ENCODE measurements at places on chromosomes 3 and 15.

DNA sequence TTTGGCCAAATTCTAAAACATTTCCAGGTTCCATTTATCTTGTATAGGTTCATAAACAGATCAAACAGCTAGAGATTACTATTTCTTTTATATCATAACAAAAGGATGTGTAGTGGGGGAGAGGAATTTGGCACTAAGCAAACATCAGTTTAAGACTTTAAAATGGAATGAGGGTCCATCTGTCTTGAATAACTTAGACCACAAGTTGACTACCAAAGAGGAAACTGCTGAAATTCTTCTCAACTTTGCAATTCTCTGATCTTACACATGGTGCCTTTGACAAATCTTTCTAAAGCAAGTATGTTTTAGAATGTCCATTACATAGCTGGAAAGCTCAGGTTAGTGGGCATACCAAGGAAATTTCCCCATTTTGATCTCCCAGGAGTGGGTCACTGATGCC, 140.5 kb upstream of the ADAMTS9 start:
- no peak for DNase-seq

DNA sequence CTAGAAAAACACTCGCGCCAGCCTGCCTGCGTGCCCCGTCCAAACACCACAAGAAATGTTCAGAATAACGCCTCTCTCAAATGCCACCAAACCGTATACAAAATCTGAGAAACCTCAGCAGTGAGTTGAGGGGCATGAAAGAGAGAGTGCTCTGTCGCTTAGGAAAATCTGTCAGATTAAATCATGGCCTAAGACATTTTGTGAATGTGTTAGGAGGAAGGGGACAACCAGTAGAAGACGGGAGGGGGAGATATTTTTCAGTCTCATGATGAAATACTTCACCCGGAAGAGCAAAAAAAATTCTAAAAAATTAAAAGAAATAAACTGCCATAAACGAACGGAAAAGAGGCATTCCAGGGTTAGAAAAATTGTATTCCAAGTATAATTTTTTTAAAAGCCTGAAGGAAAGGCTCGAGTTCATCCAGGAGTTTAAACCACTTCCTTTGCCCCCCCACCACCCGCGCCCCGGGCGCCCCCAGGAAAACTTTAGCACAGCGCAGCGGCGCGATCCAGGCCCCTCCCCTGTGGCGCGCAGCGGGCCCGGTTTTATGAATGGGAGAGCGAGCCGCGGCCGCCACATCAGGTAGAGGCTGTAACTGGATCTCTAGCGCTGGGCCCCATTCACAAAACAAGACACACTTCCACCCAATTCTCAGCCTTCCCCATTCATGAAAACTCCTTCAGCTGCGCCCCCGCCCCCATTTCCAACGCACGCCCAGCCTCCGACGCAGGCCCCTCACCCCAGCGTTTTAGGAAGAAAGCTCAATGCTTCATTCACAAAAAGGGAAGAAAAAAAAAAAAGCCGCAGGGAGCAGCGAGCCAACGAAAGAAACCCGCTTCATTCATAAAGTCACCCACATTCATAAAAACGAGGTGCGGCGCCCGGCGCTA, 1.4 kb downstream of the ETV5 start:
- DNase-seq: no peak

GRCh38 chr15:40239693-40240618, 1.1 kb downstream of the PAK6 start:
- no peak for DNase-seq

GRCh38 chr3:186220911-186221645, 112.2 kb upstream of the ETV5 start:
- DNase-seq: no peak

GRCh38 chr15:80202016-80202315, 49.2 kb downstream of the FAH start:
- DNase-seq: no peak

DNA sequence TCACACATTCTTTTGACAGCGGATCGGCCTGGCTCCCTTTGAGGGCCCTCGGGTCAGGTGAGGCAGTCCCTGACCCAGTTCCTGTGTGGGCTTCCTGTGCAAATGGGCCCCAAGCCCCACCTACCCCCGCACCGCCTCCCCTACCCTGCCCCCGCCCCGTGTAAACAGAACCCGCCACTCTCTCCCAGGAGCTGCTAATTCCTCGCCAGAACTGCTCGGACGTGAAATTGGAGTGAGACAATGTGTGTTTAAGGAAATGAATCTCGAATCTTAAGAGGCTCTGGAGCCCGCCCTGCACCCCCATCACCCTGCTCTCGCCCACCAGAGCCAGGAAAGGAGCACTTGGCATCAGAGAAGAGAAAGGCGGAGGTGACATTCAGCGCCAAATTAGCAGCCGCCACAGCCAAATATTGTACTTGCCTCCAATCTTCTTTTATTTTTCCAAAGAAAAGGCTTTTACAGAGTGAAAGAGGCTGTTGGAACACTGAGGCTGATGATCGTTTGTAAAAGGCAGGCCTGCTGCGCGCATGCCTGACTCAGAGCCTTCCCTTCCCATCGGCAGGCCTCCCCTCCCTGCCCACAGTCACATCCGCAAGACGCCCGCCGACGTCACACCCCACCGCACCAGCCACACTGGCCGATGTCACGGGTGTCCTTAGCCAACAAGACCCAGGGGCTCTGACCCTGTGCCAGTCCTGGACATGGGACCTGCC, 53.1 kb downstream of the CACNA2D2 start:
- DNase-seq: no peak

DNA sequence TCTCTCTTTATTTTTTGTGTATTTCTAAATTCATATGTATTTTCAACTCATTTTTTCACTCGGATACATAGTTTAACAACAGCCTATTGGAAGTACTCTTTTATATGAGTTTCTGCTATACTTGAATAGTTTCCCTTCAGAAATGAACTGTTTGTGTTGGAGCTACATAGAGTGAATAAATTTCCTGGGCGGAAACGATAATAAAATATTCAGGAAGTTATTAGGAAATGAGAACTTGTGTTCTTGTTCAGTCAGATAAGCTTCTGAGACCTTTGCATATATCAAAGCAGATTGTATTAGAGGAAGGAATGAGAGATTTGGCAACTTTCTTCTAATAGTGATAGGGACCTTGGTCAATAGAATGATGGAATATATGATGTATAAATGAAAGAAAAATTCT, 27.3 kb downstream of the NEO1 start:
- no peak for DNase-seq

GRCh38 chr3:14130230-14130629, 5.4 kb downstream of the TMEM43 start:
- DNase-seq: no peak

DNA sequence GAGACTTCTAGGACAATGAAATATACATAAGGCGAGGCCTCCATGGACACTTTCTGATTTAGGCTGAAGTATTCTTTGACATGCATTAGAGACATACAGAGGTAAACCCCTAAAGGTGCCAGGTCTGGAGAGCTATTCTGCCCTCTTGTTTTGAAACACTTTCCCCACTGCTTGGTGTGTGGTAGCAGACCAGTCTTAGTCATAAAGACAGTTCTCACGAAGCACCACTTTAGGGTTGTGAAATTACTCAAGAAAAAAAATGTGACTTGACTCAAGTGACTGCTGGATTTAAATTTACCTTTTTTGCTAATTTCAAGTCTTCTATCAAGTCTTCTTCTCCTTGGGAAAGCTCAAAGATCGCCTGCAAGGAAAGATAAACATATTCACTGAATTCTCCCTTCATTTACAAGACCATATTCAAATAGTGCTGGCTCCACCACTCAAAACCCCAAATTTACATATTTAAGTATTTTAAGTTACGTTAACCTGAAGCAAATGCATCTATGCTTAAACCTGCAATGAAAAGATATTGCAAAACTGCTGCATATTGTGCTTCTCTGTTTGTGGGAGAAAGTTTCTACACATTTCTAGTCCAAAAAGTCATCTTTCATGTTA, 48.4 kb downstream of the ARHGEF3 start:
- peak; percentile 13 for DNase-seq

DNA sequence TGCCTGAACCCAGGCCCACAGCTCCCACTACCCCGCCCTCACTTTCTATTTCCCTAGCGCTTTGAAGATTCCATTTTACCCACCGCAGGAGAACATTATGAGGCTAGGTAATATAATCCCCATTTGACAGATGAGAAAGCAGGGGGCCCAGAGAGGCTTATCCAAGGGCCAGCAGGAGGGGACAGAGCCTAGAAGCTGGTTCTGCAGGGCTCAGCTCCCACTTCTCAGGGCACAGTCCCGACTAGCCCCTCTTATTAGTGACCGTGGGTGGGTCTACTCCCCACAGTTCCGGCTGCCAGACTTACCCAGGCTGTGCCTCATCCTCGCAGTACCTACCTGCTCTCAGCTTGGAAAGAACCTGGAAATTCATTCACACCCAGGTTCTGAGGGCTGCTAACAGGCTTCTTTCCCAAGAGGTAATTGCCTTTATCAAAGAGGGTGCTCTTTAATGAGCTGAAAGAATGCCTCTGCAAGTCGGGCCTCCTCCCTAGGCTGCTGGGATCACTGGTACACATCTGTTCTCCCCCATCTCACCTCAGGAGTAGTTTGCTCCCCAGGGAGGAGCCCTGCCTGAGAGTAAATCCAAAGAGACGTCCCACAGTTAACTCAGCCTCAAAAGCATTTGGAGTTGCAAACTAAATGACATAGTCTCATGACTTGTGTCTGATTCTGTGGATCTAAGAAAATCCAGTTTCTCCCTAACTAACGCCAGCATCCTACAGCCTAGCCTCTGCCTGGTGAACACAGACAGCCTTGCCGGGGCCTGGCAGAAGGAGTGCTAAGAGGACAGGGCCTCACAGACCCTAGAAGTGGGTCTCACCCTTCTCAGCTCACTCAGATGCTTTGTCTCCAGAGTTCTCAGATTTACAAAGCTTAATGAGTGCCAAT, 125.0 kb downstream of the CHSY1 start:
- no peak for DNase-seq

DNA sequence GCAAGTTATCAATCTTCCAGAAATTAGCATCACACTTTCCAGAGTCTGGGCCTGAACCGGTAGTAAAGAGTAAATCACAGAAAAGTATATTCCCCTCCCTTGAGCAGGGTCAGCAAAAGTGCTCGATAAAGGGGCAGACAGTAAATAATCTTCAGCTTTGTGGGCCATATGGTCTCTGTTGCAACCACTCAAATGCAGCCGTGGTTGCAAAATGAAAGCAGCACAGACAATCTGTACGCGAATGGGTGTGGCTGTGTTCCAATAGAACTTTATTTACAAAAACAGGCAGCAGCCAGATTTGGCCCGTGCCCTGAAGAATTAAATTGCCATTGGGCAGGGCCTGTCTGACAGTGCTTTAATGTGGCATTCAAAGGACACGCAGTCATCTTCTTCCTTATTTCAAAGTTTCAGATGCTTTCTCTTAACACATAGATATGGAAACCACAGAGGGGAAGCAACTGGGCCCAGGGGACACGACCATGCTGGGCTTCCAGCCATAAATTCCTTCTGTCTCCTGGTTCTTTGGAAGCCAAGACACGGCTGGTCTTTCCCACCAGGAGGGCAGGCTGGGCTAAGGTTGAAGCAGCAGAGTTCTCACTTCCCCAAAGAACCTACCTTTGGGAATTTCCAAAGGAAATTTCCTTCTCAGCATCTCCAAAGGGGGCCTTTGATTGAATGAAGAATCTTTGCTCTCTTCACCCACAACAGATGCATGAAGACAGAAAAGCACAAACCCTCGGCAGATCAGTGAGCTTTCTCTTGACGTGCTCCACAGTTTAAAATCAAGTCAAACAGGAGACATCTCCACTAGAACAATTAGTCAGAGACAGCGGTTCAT, 489.8 kb upstream of the PROK2 start:
- peak; percentile 21 for DNase-seq

DNA sequence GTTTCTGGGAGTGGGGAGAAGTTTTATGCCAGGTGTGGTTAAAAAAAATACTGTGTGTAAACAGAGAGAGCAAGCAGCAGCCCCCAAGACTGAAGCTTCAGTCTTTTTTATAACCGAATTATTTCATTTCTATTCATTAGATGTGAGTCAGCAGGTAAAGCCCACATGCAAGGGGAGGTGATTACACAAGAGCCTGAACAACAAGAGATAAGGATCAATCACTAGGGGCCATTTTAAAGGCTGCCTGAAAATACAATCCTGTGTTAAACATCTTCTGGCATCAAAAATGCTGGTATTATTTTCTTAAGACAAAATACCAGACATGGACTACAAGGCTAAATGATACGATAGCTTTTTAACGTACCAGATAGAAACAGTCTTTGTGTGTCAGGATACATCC, 217.3 kb downstream of the SUCLG2 start:
- DNase-seq: no peak

DNA sequence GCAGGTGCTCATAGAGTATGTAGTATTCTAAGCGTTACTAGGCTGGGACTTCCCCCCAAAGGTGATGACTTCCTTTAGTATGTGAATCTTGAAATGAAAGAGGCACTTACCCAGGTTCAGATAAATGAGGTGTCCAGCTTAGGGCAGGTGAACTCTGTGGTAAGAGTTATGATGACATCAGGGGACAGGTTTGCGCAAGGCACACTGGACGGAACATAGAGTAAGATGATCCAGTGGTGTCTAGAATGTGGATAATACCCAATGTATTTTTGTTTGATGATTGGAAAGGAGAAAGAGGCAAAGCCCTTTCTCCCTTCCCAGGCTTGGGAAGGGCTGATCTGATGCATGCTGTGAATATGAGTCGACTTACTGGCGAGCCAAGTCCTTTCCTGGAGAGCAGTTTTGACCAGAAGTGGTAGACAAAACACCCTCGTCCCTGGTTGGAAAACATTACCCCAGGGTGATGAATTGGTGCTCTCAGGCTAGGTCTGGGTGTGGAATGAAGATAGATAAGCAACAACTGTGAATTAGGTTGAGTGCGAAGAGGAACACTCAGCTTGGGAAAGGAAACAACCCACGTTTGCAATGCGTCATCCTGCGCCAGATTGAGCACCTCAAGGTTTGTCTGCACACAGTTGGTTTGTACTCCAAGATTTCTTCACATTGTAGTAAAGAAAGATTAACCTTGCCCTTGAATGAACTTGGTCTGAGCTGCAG, 124.2 kb downstream of the GHSR start:
- DNase-seq: no peak

DNA sequence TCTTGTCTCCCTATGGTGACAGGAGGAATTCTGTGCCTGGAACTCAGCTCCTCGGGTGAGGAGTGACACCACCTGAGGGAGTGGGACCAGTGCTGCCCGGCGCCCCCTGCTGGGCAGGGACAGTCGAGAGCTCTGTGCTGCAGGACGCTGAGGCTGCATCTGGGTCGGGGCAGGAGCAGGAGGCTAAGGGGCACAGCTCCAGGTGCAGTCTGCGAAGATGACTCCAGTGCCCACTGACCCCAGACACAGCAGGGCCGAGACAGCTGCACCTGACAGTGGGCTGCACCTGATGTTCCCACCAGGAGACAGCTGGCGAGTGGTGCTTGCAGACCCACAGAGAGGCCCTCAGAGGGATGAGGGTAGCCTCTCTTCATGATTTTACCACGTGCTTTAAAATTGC, 152.9 kb downstream of the ATP10A start:
- DNase-seq: no peak

- no peak for DNase-seq
These were observed 248.8 kb downstream of the MBNL1 start for GRCh38 chr3:152517502-152517901.

- no peak for DNase-seq
These were observed 75.6 kb upstream of the AGBL1 start for GRCh38 chr15:86004061-86004460.

Data from HL-60 (cell line).